CD4-positive, alpha-beta T cell treated with Interleukin-17A for 1 hour (primary cell): ENCODE measurements at places on chromosomes 7 and 10.

DNA sequence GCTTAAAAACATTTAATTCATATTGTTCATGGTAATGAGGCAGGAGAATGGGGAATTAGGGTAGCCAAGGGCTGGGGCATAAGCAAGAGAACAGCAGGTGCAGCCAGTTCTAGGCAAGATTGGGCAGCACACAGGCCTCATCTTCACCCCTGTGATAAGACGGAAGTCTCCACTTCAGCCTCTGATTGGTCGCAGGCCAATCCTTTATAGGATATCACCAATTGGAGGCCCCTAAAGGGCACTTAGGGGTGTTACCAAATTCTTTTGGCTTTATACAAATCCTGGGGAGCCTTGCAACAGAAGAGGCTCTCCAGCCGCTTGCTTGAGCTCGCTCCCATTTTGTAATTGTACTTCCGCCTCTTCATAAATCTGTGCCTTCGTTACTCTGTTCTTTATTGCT, 231.1 kb downstream of the REEP3 start:
- no peak for DNase-seq

DNA sequence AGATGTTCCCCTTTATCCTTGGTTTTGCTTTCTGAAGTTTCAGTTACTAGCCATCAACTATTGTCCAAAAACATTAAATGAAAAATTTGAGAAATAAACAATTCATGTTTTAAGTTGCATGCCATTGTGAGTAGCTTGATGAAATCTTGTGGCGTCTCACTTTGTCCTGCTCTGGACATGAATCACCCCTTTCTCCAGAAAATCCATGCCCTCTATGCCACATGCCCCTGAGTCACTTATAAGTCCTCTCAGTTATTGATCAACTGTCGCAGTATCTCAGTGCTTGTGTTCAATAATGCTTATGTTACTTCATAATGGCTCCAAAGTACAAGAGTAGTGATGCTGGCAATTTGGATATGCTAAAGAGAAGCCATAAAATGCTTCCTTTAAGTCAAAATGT, 208.0 kb upstream of the FERD3L start:
- DNase-seq, result no peak

- no peak for DNase-seq
Measured at GRCh38 chr7:28298870-28299518, 113.3 kb upstream of the CREB5 start.

DNA sequence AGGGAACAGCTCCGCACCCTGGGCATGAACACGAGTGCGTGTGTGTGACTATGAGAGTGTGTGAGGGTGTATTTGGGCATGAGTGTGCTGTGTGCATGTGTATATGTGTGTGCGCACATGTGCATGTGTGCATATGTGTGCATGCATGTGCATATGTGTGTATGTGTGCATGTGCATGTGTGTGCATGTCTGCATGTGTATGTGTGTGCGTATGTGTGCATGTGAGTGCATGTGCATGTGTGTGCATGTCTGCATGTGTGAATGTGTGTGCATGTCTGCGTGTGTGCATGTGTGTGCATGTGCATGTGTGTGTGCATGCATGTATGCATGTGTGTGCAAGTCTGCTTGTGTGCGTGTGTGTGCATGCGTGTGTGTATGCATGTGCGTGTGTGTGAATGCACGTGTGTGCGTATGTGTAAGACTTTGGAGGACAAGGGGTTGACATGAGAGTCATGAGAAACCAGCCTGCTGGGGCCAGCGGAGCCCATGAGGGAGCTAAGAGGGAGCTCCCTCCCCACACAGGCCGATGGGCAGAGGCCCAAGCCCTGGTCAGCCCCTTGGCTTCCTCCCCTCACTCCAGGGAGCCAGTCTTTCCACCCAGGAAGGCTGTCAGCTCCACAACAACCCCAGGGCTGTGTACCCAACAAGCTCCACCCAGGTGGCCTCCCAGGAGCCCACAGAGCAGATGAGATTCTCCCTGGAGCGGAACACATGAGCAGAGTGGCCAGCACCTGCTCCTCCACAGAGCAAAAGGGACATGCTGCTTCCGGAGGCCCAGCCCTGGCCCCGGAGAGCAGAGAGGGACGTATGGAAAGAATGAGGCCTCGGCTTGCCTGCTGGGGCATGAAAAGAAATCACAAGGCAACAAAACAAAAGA, 142.5 kb upstream of the PPP2R2D start:
- DNase-seq, result no peak

DNA sequence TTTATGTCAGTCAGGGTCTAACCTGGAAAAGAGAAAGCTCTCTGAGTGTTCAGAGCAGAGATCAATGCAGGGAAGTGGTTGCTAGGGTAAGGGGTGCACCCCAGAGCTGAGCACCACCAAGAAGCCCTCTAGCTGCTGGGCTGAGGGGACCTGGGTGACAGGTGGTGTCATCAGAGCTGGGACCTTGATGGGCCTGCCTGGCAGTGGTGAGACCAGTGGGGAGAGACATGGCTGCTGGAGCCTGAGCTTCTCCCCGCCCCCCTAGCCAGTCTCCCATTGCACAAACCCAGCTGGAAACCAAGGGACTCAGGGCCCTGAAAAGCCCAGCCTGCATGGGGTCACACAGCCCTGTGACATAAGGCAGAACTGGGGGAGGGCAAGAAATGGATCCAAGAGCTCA, 49.1 kb upstream of the OSBPL3 start:
- DNase-seq, result peak; percentile 17

DNA sequence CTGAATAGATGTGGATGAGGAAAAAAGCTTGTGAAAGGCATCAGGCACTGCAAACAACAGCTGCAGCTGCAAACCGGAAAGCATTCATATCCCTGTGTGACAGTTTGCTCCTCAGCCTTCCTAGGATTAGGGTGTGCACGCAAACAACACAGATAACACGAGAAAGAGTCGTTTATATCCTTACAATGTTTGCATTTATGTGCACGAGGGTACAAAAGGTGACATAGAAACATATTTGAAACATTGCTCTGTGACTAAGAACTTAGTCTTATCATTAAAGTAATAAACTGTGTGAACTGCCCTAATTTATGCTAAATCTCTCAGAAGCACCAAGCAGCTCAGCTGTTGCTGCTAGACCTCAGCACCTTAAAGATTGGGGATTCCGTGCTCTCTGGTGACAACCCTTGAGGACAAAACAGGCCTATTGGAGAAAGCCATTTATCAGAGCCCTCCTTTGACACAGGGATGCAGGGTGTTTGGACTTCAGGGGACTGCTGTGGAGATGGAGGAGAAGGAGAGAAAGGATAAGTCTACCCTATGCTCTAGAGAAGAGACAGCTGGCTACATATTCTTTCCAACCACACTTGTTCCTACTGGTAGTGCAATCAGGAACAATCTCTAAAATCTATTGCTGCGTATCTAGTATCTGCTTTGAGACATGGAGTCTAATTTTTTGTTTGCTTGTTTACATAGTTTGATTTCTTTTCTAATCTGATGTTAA, 176.2 kb downstream of the GNAT3 start:
- DNase-seq, result no peak

- DNase-seq, result no peak
Measured at GRCh38 chr10:126972635-126973414, 67.6 kb downstream of the DOCK1 start.

DNA sequence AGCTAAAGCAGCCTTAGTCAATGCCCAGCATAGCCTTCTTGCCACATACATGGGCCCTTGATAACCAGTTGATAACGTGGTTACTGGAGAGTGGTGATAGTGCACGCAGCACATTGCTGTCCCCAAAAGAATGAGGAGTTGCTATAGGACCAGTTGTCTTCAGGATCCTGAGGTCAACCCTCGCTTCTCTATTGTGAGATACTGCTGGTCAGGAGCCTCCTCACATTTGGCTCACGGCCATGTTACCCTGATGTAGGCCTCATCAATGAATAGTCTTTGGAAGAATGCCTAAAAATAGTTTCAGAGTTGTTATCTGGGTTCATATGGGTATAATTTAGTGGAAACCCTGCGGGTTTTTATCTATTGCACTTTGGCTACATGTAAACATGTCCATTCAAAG, 230.7 kb downstream of the VTI1A start:
- DNase-seq, result no peak

DNA sequence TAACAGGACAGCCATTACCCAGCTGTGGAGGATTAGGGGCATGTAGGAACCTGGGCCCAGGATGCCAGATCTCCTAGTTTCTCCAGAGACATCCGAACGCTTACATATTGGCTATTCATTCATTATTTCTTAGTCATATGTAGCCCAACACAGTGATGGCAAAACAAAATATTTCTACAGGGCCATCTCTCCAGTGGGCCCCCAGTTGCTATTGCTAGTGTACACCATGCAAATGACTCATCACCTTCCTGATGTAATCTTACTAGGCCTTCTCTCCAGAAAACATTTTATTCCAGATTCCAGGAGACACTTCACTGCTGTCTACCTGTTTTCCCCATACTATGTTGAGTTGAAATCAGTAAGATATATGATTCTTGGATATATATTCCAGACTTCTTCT, 201.7 kb downstream of the PLXDC2 start:
- DNase-seq, result no peak

- DNase-seq, result no peak
Measured at GRCh38 chr10:30836406-30836805, 195.3 kb downstream of the ZNF438 start.

DNA sequence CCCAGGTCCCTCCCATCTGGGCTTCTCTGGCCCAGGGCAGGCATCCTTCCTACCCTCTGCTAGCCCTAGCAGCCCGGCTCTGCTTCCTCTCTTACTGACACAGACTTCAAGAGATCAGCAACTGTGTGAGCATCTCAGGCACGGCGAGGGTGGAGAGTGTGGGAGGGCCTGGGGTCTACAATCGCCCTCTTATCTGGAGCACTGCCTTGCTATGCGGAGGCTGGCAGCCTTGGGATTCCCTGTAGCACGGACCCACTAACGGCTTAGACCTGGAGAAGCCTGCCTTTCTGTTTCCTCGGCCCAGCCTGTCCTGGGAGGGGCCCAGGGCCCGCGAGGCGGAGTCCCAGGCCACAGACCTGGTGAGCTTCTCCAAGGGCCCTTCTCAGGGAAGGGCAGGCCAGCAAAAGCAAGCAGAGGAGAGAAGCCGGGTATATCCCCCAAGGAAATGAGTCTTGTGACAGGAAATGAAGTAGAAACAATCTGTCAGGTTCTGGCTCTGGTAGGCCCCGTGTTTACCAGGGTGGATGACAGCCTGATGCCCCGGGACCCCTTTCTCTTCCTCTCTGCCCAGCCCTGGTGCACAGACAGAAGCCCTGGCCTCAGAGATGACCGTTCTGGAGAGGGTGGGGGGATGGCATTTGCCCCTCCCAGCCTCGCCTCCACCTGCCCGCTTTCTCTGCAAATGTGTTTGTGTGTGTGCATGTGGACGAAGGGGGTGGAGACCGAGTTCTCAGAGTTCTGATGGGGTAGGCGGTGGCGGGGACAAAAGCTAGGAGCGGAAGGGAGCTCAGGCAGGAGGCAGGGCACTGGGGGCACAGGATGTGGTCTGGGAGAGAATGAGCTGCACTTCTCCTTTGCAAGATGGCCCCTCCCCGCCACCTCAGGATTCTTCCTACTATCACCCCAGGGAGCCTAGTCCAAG, 2.5 kb downstream of the LRCH4 start:
- peak; percentile 71 for DNase-seq

GRCh38 chr7:149241696-149242095, 2.2 kb downstream of the ZNF212 start:
- no peak for DNase-seq

GRCh38 chr7:44087911-44088838, 5.8 kb upstream of the POLM start:
- no peak for DNase-seq

DNA sequence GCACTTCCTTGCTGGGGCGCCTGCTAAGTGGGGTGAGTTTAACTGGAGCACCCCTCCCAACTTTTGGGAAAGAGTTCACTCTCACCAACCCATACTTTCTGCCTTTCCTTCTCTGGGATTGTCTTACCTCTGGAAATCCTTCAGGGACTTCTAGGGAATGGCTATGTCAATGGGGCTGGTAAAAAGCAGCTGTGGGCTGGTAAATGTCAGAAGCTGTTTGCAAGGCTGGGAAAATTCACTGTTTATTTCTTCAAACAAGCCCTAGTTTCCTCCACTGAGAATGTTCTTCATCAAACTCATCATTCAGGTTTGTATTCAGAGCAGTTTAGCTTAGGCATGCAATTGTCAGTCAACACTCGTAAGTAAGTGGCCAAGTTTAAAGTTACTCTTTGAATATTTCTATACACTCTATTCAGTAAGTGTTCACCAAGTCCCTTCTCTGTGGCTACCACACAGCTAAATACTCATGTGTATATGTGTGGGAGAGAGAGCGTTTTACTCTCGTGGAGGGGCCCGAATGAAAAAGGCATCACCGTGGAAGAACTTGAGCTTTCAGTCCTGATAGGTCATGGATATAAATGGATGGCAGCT, 654.8 kb downstream of the LRMDA start:
- DNase-seq, result no peak

DNA sequence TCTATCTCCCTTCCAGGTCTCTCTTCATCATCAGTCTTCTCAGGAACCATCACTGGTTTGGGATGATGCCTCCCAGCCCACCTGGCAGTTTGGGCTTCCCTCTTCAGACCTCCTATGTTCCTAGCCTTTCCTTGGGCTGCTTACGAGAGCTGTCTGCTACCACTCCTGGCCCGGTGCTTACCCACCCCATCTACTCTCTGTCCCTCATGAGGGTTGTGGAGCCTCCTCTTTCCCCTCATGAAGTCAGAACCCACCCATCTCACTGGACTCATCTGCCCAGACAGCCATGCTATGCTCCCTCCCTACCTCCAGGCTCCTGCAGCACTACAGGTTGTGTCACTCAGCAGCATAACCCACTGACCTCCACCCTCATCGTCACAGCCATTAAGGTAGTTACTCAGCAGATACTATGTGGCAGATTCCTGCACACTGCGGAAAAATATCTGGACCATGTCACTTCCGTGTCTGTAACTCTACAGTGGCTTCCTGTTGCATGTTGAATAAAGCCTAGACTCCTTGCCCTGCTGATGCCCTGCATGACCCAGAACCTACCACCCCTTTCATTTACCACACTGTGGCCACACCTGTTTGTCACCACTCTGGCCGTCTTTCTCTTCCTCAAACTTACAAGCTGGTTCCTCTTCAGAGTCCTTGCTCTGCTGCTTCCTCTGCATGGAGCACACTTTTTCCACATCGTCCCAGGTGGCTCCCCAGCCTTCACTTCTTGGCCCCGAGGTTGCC, 2.0 kb downstream of the DBNL start:
- peak; percentile 65 for DNase-seq

DNA sequence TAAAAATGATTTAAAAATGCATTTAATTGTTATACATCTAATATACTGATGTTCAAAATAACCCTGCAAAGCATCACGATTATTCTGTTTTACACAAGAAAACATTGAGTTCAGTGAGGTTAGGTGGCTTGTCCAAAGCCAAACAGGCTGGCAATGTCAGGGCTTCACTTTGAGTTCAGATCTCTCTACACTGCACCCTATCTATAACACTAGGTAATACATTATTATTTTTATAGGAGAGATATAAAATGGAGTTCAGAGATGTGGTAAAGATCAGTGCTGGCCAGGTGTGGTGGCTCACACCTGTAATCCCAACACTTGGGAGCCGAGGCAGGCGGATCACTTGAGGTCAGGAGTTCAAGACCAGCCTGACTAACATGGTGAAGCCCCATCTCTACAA, 165.9 kb upstream of the MYO3A start:
- DNase-seq, result no peak

GRCh38 chr7:2714636-2715035, 26.6 kb downstream of the AMZ1 start:
- no peak for DNase-seq

GRCh38 chr10:3477683-3478082, 305.1 kb upstream of the PITRM1 start:
- no peak for DNase-seq

GRCh38 chr10:22899307-22899706, 28.5 kb upstream of the ARMC3 start:
- DNase-seq, result no peak
